ENCODE measurements at places on chromosomes 1 and 21. TPM values are rescaled to one million over a fixed set of nuclear protein-coding genes. Genes with fewer than 3 reads are reported as not detected.

The FALEC gene
- total RNA-seq, result not detected

The TRIM46 gene
- total RNA-seq, result 0.28 TPM

The DRAXIN gene
- total RNA-seq, result 0.11 TPM

The FBXO42 gene
- total RNA-seq, result 14.8 TPM

The VAV3 gene
- total RNA-seq, result 102 TPM

The KRTAP19-3 gene
- not detected for total RNA-seq

The CLDN19 gene
- total RNA-seq, result not detected

The SORT1 gene
- 124 TPM for total RNA-seq

The FAM72D gene
- 0.89 TPM for total RNA-seq

The TDRD10 gene
- 1.0 TPM for total RNA-seq

The CD1B gene
- total RNA-seq, result not detected

The F13B gene
- not detected for total RNA-seq

The NES gene
- total RNA-seq, result 6.8 TPM

The IKBKE gene
- total RNA-seq, result 18.2 TPM

The ARMH1 gene
- 1.1 TPM for total RNA-seq

The FOXO6 gene
- 0.75 TPM for total RNA-seq

The LCE1A gene
- total RNA-seq, result not detected

The CFHR3 gene
- total RNA-seq, result not detected

The GJA4 gene
- total RNA-seq, result 2.3 TPM

The OR2G6 gene
- total RNA-seq, result not detected

The TUT4 gene
- total RNA-seq, result 24.5 TPM

The IFI44 gene
- total RNA-seq, result 3.9 TPM

The ZBTB48 gene
- 32.4 TPM for total RNA-seq

The RGSL1 gene
- total RNA-seq, result not detected
